T-helper 2 cell (primary cell): ENCODE measurements at places on chromosomes 12 and 14.

GRCh38 chr14:79598339-79598738 lies 613.0 kb downstream of the DIO2 start:
- DNase-seq, result no peak

DNA sequence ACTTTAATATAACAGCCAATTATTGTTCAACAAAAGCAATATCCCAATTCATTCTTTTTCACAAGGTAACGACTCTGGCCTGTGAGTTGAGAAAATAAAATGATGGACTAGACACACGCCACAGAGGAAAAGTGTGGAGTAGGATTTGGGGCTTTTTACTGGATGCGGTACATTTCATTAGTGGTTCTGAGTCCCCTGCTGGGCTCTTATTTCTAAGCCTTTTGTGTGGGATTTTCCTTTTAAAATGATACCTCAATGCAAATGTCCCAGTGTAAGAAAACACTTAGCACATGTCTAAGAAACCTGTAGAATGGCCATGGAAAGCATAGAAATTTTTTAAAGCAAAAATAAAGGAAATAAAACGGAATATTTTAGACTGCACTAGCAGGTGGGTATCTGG lies 73.4 kb downstream of the C12orf42 start:
- DNase-seq, result no peak

GRCh38 chr14:72311116-72311515 lies 378.9 kb downstream of the RGS6 start:
- no peak for DNase-seq

GRCh38 chr12:54300732-54301427 lies at the start of gene NFE2:
Gene NFE2 (minus strand): TSS chr12:54301015. CDS start chr12:54295248, 5,767 bp downstream.
- DNase-seq, result no peak

GRCh38 chr14:36672095-36672494 lies 10.4 kb downstream of the PAX9 start:
- no peak for DNase-seq
